ENCODE measurements at places on chromosomes 11 and 22.

DNA sequence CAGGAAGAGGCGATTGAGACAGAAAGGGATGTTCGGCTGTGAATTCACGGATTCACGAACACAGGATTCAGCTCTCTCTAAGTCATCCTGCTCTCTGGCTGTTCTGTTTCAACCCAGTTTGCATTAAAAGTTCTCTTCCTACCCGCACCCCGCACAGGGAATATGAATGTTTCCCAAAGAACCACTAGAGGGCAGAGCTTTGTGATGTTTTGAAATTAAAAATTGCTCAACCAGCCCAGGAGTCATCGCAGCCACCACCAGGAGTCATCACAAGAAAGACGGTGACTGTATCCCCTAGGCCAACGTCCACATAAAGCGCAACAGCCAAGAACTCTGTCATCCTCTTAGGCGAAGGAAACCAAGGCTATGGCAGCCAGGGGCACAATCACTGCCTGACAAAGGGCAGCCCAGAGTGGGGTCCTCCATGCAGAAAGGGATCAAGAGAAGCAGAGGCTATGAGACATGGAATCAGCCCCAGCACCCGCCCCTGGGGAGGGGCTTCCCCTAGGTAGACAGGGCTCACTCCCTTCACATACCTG lies 122.4 kb downstream of the WT1 start:
- DNase-seq = peak; percentile 27

GRCh38 chr22:24763872-24764485 lies 10.5 kb downstream of the PIWIL3 start:
- DNase-seq = no peak

GRCh38 chr11:56841210-56841810 lies 92.8 kb upstream of the OR9G4 start:
- peak; percentile 6 for DNase-seq

DNA sequence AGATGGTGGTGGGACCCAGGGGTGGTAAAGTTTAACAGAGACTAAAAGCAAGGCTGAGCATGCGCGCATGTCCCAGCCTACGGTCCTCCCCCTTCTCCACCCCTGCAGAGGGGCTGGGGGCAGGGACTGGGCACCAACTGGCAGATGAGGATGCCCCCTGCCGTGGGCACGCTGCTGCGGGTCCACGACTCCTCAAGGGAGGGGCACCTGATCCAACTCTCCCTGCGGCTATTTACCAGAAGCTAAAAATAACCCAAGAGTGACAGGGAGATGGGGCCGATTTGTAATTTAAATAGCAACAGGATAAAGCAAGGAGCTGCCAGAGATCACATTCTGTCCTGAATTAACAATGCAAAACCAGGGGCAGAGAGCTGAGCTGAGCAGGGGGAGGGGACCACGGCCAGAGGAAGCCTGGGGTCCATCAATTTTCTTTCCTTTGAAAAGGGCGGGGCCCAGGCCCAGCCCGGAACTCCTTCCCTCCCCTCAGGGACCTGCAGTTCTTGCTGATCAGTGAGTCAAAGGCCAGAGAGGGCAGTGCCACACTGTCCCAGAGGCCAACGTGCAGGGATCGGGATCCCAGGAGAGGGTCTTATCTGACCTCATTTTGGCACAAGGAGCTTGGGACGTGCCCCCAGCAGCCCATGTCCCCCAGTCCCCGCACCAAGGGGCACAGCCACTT lies 8.1 kb upstream of the DGKZ start:
- no peak for DNase-seq

DNA sequence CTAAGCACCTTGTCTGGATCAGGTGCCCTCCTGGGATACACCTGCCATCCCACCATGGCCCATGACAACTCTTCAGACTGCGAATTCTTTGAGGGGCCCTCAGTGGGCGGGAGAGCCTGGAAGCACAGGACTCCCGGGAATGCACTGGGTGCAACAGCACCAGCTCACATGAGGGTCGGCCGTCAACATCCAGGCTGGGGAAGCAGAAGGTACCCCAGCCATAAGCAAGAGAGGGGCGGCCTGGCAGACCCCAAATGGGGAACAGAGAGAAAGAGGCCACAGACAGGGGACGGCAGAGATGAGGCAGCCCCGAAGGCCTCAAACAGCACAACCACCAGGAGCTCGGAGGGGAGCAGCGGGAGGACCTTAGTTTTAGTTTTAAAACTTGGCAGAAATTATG lies 94.4 kb downstream of the PHF21B start:
- DNase-seq = no peak

DNA sequence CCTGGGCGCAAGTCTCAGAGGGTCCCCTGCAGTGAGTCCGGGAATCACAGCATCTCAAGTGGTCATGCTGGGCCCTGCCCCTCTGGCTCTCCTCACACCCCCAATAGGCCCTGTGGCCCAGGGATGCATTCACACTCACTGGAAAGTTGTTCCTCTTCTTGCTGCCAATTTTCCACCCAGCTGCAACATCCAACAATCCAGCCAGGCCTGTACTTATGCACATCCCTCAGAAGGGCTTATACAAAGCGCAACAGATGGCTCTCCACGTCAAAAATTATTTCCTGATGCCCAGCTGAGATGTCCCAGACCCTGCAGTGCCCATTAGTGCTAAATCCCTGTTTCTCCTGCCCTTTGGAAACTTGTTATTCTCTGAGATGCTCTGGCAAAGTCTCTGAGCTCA lies 407.8 kb upstream of the NARS2 start:
- DNase-seq = no peak

- DNase-seq = no peak
Measured at GRCh38 chr22:21450320-21450831, 16.8 kb upstream of the TMEM191C start.

DNA sequence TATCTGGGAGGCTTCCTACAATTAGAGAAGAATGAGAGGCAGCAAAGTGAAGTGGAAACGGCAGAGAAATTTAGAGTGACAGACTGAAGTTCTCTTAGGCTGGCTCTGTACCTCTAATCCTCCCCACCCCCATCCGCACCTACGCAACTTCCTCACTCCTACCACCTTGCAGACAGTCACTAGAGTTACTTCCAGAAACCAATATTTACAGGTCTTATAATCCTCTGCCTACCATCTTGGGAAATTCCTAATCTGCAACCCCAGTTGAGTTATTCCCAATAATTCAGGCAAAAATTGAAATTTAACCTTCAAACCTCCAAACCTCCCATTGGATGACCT lies 71.7 kb downstream of the PAK1 start:
- DNase-seq = no peak

All from stimulated activated CD4-positive, alpha-beta T cell treated with anti-CD3 and anti-CD28 coated beads, TNF-alpha, amount 100 ng/mL, for 48 hours (primary cell).